B cell (primary cell): ENCODE measurements at places on chromosomes 7 and 10. TPM values are rescaled to one million over a fixed set of nuclear protein-coding genes. Genes with fewer than 3 reads are reported as not detected.

- peaks cover 12% of the 10 kb centered on the region for H3K27me3 ChIP-seq
- no peaks in the 10 kb centered on the region for H3K36me3 ChIP-seq
- H3K27ac ChIP-seq, result no peak overlapping the region
Measured at GRCh38 chr7:159113056-159113455, 31.6 kb downstream of the VIPR2 start.

The TEX36 gene
- total RNA-seq, result not detected in 2 replicates

The GDF10 gene
- not detected in 2 replicates for total RNA-seq

The LMBR1 gene
- 85.2 and 99.7 TPM in 2 replicates for total RNA-seq

DNA sequence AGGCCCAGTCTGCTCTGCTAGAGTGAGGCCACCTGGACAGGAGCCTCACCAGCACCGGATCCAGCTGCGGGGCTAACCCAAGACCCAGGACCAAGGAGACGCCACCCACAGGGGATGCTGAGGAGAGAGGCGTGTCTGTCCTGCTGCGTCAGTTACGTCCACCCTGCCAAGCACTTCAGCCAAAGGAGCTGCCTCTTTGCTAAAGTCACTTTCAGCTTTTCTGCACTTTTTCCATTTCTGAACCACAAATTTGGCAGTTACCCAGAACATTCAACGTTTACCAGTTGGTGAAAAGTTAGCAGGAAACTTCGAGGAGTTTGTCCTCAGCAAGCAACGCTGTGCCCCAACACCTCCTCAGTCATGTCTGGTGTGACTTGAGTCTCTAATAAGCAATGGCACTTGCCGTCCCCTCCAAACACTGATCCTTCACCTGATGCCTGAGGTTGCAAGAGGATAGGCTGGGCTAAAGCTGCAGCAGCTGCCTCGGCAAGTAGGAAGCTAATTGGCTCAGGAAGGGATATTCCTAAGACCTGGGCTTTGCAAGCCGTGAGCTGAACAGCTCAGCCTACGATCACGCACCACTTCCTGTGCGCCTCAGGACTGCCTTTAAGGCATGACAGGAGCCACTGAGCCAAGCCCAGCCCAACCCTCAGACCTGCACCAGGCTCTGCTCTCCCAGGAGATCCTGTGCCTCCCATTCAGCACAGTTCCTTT is 40.1 kb downstream of the KCNH2 start:
- no peaks in the 10 kb centered on the region for H3K36me3 ChIP-seq
- H3K4me3 ChIP-seq, result no peak overlapping the region
- no peak overlapping the region for H3K27ac ChIP-seq

DNA sequence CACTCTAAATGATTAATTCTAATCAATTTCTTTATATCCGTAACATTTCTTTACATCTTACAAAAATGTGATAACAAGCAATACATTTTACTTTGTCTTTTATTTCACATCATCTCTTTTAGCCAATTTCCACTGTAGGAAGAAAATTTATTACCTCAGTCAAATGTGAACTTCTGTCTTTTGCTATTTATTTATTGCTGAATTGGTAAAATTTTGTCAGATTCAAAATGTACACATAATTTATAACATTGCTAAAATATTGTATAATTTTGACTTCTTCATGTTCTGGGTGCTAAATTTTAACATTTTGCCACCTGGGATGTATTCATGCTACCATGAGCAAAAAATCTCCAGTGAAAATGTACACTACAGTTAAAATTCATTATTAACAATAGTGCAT is 158.0 kb downstream of the HGF start:
- H3K4me1 ChIP-seq, result no peaks in the 10 kb centered on the region
- H3K4me3 ChIP-seq, result no peak overlapping the region
- H3K36me3 ChIP-seq, result no peaks in the 10 kb centered on the region
- H3K27me3 ChIP-seq, result no peaks in the 10 kb centered on the region
- H3K27ac ChIP-seq, result no peak overlapping the region

- no peaks in the 10 kb centered on the region for H3K27me3 ChIP-seq
- H3K4me1 ChIP-seq, result peaks cover 20% of the 10 kb centered on the region
- DNase-seq, result no peak
Measured at GRCh38 chr10:118339111-118339510, 3.0 kb downstream of the FAM204A start.

- no peaks in the 10 kb centered on the region for H3K4me1 ChIP-seq
- no peak overlapping the region for H3K27ac ChIP-seq
- H3K27me3 ChIP-seq, result peaks cover 16% of the 10 kb centered on the region
Measured at GRCh38 chr10:78755063-78755701, 313.6 kb upstream of the ZMIZ1 start.

DNA sequence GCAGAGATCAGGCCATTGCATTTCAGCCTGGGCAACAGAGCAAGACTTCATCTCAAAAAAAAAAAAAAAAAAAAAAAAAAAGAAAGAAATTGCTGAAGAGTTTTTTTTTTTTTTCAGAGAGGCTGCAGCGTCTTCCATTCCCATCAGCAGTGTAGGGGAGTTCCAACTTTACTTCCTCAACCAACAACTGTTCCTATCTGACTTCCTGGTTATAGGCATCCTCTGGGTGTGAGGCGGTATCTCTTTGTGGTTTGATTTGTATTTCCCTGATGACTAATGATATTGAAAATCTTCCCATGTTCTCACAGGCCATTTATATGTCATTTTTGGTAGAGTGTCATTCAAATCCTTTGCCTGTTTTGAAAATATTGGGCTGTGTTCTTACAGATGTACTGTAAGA is 40.2 kb downstream of the PRTFDC1 start:
- H3K36me3 ChIP-seq, result no peaks in the 10 kb centered on the region
- peaks cover 12% of the 10 kb centered on the region for H3K4me1 ChIP-seq
- no peaks in the 10 kb centered on the region for H3K27me3 ChIP-seq
- DNase-seq, result peak; percentile 24
- no peak overlapping the region for H3K4me3 ChIP-seq

The EFCAB10 gene
- total RNA-seq, result not detected in 2 replicates

DNA sequence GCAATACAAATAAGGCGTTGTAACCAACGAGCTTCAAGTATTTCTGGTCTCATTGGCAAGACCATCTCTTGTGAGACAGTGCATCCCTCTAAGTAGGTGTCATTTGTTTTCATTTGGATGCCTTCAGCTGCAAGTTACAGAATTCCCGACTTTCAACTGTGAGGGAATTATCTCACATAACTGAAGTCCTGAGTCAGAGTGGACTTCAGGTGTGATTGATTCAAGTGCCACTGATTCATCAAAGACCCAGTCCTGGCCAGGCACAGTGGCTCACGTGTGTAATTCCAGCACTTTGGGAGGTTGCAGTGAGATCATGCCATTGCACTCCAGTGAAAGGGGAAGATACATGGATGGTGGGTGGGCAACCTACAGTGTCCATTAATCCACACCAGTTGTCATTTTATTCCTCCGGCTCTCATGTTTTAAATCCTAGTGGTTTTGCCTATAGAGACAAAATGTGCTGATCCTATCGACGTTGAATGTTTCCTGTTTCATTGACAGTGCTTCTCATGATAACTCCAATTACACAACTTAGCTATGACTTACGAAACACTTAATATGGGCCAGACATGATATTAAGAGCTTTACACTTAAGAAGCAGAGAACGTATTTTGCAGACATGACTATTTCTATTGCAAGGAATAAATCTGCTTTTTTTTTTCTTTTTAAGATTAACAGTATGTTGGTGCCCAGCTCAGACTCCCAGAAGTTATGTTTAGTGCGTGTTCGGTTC is 268.0 kb downstream of the FRMD4A start:
- DNase-seq, result no peak
- H3K4me1 ChIP-seq, result no peaks in the 10 kb centered on the region
- H3K27me3 ChIP-seq, result peaks cover 3% of the 10 kb centered on the region
- H3K27ac ChIP-seq, result no peak overlapping the region
- H3K36me3 ChIP-seq, result no peaks in the 10 kb centered on the region

DNA sequence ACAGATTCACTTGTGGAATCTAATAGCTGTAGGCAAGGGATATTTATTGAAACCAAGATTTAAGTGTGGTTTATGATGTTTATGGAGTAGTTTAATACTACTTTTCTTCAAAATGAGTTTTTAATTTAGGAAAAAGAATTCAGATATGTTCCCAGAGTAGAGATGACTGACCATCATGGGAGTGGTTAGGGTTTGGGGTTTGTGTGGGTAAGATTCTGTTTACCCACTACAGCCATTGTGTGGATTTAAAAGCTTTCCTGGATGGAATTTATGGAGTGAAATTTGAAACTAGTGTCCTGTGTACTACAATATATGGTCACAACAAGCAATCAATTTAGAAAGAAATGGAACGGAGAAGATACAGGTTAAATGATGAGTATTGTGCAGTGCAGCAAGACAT is 453.5 kb downstream of the AUTS2 start:
- H3K36me3 ChIP-seq, result no peaks in the 10 kb centered on the region
- H3K27me3 ChIP-seq, result no peaks in the 10 kb centered on the region
- H3K4me3 ChIP-seq, result no peak overlapping the region
- no peak overlapping the region for H3K27ac ChIP-seq

DNA sequence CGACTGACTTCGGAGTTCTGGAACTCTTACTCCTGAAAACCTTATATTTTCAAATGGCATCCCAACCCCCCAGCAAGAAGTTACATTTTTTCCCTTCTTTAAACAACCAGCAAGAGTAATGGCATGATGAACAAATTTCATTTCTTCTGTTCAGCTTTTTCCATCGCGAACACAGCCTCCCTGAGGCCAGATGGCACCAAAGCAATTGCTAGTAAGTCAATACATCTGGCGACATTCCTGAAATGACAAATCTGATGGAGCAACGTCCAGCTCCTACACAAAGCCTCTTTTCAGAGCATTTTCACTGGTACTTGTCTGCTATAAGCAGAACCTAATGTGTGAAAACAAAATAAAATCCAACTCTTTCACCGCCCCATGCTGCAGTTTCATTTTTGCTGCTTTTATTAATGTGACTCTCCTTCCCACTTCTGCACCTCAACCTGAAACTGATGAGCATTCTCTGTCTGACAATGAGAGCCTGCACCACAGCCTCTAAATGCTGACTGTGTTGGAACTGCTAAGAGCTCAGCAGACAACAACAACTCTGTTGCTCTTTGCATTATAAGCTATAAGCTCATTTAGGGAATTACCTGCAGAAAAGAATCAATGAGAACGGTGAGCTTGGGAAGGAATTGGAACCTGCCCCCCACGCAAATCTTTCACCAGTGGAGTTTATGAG is 229.8 kb downstream of the FGFR2 start:
- DNase-seq, result no peak
- no peak overlapping the region for H3K4me3 ChIP-seq
- no peaks in the 10 kb centered on the region for H3K4me1 ChIP-seq
- H3K27ac ChIP-seq, result no peak overlapping the region
- no peaks in the 10 kb centered on the region for H3K36me3 ChIP-seq

DNA sequence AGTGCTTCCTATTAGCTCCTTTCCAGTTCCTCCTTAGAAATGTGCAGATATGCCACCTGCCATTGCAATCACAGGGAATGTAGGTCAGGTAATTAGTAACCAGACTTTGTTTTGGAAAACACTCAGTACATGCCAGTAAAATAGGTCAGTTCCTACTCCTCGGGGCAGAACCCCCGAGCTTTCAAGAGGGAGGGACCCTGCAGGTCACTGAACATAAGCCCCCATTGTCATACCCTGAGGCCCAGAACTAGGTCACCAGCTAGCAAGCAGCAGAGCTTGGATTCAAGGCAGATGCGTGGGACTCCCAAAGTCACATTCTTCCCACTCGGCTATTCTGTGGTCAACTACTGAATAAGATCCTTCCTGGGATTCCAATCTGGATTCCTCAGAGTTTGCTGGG is 104.8 kb downstream of the PPP1R3C start:
- no peaks in the 10 kb centered on the region for H3K4me1 ChIP-seq
- no peak overlapping the region for H3K4me3 ChIP-seq

The TDRD1 gene
- total RNA-seq, result 0.22 and 0.29 TPM in 2 replicates

DNA sequence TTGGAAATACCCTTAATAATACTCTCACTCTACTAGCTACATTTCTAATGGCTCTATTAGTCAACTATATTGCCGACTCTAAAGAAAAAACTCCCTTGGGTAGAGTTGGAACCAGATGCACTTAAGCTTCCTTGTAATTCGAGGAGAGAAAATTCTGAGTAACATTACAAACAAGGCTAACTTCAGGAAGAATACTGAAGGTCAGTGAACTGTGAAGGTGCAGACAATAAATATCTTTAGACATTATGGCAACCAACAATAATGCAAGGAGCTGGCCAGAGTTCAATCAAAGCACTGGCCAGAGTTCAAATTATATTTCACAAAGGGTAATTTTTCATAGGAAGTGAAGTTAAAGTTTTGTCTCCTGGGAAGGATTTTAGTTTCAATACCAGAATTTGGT is 40.7 kb upstream of the MRLN start:
- no peaks in the 10 kb centered on the region for H3K36me3 ChIP-seq
- no peak overlapping the region for H3K27ac ChIP-seq
- no peaks in the 10 kb centered on the region for H3K27me3 ChIP-seq
- no peak for DNase-seq

The FOXI2 gene
- total RNA-seq, result not detected in 2 replicates

The FAM180A gene
- not detected in 2 replicates for total RNA-seq

The PNLIPRP1 gene
- not detected in 2 replicates for total RNA-seq
